ENCODE measurements at places on chromosomes 16 and 17.

DNA sequence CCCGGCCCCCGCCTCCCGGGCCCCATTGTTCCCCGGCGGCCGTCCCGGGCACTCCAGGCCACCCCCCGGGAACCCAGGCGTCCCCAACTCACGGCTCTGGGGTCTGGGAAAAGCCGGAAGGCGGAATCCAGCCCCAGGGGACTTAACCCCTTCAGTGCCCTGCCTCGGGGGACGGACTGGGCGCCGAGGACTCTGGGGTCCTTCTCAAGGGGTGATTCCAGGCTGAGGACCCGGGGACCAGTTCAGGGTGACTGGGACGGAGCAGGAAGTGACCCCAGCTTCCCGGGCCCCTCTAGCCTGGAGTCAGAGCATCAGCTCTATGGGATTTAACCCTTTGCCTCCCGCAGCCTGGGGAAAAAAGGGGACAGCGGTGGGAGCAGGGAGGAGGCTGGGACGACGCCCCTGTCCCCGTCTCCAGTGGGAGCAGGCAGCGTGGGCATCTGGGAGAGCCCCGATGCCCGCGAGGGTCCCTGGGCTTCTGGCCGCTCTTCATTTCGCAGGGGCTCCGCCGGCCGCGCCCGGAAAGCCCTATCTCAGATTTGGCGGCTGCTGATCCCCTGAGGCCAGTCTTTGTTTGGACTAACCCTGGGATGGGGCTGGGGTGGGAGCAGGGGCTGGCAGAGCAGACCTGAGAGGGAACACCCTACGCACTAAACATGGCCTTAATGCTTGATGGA, at the start of gene ZNF629:
Gene ZNF629 (minus strand): TSS at position 270 of the 677 bp plus-strand sequence. CDS start 2,723 bp downstream, outside the sequence.
- peak; percentile 84 for DNase-seq

DNA sequence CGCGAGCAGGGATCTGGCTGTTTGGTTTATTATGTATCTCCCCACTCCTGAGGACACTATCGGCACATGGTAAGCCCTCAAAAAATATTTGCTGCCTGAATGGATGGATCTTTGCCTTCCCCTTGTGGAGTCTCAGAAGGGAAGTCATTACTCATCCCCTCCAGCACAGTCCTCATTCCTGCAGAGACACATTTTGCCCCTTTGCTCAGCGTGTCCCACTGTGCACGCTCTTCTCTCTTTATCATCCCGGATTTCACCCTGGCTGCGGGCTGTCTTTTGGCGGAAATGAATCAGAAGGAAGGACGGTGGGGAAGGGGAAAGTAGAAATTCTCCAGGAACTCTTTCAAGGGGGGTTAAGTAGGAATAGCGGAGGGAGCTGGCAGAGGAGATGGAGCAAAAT, 125.2 kb upstream of the CDC42EP4 start:
- DNase-seq: no peak

GRCh38 chr16:47016700-47017133, 43.2 kb upstream of the DNAJA2 start:
- no peak for DNase-seq

- no peak for DNase-seq
Observed at GRCh38 chr16:50900391-50900942, 158.6 kb downstream of the CYLD start.
